ENCODE measurements at places on chromosomes 16 and 17.

- DNase-seq = peak; percentile 24
These were observed 5.8 kb downstream of the GPT2 start for GRCh38 chr16:46889942-46890300.

- no peak for DNase-seq
These were observed 14.5 kb upstream of the PPM1E start for GRCh38 chr17:58741121-58741625.

GRCh38 chr17:39325528-39326240 lies 75.7 kb downstream of the FBXL20 start:
- peak; percentile 77 for DNase-seq

DNA sequence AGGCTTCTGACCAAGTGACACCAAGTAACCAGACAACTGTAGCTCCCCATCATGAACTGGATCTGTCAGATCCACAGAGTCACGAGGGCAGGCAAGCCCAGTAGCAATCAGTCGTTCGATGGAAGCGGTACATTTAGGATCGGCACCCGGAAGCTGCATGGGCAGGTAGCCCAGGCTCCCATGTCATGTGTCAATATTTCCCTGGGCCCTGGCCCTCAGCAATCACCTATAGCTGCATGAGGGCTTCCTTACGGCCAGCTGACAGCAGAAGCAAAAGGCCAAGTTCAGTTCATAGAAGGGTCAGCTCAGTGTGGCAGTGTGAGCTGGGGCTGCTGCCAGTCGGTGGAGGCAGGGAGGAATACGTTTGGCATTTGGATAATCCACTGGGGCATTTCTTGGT lies 31.8 kb downstream of the MRPS23 start:
- no peak for DNase-seq

DNA sequence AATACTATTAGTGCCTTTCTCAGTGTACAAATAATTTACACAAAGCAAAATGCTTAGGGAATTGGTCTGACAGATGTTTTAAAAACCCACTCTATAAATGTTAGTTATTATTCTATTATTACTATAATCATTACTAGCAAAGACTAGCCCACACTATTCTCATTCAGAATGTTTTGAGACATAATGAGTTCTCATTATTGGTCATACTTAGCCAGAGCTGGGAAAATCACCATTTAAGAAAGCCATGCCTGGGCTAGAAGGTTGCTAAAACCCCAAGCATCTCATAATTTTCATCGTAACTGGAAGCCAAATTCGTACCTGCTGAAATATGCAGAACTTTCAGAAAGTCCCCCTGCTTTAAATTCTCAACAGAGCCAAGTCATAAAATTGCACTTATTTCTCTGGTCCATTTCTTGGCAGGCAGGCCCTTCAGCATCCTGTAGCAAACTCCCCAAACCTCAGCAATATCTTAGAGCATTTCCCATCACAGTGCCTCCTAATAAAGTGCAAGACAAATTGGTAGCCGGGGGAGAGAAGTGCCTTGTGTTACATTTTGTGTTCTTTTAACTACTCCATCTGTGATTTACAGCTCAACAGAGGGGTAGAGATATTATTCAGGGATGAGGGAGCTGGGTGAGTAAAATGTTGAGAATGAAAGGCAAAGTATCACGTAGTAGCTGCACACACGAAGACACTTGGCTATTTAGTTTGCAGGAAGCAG lies 79.8 kb upstream of the ADAMTS18 start:
- DNase-seq = no peak

- DNase-seq = no peak
These were observed 69.3 kb downstream of the WWP2 start for GRCh38 chr16:69831212-69832123.

- no peak for DNase-seq
These were observed 2.0 kb upstream of the ACE start for GRCh38 chr17:63474586-63475460.

- DNase-seq = peak; percentile 26
These were observed 56.4 kb downstream of the CHD9 start for GRCh38 chr16:53111078-53111791.

DNA sequence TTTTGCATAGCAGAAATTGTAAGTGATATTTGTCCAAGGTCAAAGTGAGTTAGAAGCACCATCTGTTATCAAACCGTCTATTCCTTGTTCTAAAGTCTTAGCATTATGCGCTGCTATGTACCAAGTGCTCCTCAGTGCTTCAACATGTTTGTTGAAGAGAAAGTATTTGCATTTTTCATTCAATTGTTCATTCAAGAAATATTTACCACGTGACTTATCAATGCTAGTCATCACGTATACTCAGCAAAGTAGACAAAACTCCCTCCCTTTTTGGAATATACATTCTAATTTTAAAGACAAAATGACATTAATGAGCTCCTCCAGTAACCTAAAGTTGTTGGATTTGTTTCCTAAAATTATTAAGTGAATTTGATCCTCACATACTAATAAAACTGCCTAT lies 388.0 kb upstream of the CDH8 start:
- no peak for DNase-seq

- DNase-seq = no peak
These were observed 27.6 kb downstream of the MXRA7 start for GRCh38 chr17:76683011-76683755.

- DNase-seq = peak; percentile 19
These were observed 878 bp upstream of the DNAJA2 start for GRCh38 chr16:46974352-46974751.

DNA sequence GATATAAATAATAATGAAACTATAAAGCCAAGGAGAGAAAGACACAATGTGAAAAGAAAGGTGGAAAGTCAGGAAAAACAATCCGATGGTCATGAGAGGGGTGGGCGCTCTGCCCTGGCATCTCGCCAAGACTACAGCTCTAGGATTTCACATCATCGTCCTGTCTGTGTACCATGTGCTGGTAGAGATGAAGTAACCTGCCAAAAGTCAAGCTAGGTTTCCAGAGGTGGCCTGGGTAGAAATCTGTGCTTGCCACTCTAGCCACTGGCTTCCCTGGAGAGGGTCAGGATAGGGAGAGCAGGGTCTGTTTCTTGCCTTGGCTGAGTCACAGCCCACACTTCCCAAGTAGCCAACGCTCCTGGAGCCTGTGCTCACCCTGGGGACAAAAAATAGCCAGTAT lies 31.0 kb upstream of the TRAP1 start:
- DNase-seq = no peak

DNA sequence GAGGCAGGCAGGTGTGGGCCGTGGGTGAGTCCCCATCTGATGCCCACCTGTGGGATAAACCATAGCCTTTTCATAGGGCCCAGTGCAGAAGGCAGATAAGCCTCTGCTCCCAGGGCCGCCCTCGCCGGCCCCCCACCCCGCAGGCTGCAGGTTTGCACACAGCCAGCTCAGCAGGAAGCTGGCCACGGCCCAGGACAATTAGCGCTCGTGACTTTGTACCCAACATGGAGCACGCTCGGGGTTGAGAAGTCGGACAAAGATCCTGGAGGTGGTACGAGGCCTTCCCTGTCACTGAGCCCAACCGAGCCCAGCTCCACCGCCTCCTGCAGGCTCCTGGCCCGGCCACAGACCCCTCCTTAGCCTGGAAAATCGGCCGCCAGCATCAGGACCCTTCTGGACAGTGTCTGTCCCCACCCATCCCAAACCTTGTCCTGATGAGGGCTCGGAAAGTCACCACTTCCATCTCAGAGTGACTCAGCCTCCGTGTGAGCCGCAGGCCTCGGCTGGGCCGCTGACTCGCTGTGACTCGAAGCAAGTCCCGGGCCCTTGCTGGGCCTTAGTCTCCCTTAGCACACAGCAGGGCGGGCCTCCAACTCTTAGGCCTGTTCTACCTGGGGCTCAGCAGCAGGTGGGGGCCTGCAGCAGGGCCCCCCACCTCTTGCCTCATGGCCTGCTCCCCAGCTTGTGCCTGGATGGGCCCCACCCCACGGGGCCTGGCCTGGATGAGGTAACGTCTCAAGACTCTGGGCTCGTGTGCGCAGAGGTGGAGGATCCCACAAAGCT lies 22.7 kb downstream of the FAM83G start:
- peak; percentile 42 for DNase-seq

- no peak for DNase-seq
These were observed 51.4 kb downstream of the GPATCH8 start for GRCh38 chr17:44451832-44452231.

DNA sequence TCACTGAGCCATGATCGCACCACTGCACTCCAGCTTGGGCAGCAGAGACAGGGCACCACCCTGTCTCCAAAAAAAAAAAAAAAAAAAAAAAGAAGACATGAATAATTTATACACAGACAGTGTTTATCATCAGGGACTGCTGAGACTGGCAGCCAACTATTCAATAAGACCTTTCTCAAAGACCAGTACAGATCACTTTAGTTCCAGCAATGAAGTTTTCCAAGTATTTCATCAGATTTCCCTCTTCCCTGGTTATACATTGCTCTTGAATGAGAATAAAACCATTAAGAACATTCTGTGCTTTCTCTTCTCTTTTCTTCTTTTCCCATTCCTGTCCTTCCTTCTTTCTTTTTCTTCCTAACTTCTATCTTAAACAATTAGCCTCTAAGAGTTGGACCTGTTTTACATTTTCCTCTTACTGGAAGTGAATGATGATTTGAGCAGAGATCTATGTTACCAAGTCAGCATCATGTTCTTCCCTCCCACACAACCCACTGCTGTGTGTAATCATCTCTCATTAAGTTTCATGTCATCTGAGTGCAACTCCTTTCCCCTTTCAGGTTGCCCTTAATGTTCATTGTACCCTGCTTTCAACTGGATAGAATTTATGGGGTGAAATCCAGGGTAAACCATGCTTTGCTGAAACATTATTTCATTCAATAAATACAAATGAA lies 35.9 kb upstream of the SMIM36 start:
- DNase-seq = peak; percentile 80

GRCh38 chr17:48746916-48747444 lies 18.4 kb upstream of the HOXB13 start:
- DNase-seq = no peak
